ENCODE measurements at places on chromosomes 13 and 19.

DNA sequence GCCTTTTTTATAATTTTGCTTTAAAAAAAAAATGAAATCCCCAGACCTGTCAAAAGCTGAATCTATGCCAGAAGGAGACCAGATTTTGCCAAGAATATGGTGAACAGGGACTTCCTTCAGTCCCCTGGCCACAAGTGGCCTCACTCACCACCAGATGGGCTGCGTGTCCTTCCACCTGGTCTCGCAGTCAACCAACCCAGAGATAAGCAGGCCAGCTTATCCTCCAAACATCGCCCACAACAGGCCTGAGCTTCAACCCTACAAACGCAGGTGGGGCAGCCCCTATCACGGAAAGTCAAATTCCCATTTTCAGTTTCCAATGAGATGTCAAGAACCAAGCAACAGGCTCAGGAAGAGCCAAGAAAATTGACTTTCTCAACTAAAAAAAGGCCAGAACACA is 30.5 kb downstream of the STK24 start:
- no peak for DNase-seq

GRCh38 chr13:113407531-113408393 is 43.8 kb upstream of the GRTP1 start:
- DNase-seq: no peak

DNA sequence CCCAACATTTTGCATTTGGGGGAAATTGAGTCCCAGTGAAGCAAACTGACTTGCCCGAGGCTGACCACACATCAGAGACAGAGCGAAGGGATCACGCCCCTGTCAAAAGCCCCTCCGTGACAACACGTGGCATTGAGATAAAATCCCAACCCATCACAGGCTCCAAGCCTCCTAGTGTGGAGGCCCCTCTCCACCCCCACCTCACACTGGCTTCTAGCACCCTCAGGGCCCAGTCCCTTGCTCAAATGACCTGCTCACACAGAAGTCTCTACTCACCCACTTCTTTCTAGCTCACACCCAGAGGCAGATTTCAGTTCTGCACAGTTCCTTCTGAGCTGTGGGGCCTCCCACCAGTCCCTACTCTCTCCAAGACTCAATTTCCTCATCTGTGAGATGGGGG is 10.3 kb downstream of the HPN start:
- no peak for DNase-seq

- DNase-seq: no peak
Measured at GRCh38 chr13:21986602-21987001, 315.7 kb downstream of the FGF9 start.

DNA sequence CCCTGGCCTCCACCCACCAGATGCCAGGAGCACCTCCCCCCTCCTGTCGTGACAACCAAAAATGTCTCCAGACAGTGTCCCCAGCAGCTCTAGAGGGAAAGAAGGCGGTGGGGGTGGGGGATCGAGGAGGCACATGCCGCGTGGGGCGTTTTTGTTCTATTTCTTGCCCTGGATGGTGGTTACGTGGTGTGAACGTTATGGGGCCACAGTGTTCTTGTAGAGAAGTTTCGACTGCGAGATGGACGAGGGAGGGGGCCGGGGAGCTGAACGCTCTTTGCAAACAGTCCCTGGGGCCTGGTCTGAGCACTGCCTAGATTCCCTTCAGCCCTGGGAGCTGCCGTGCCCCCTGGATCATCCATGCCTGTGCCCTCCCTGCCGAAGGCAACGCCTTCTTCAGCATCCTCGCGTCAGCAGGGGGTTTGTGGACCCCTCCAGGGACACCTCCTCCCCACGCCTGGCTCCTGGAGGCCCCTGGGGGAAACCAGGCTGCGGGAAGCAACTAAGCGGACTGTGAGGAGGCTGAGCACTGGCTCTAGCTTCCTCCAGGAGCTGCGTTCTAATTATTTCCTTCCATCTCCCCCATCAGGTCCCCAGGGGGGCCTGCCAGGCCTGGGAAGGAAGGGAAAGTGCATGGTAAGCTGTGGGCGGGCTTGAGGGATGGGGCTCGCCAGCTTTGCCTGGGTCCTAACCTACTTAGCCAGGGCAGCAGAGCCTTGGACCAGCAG is 131.5 kb downstream of the IER2 start:
- no peak for DNase-seq

Data from GF-D8 (cell line).